ENCODE measurements at places on chromosomes 1 and 21.

GRCh38 chr1:155967341-155968050, 10.9 kb downstream of the ARHGEF2 start:
- DNase-seq, result no peak

GRCh38 chr1:247415423-247416361, at the start of gene NLRP3:
Gene NLRP3 (plus strand): TSS chr1:247416173. CDS start chr1:247418801, 2,628 bp downstream.
- peak; percentile 10 for DNase-seq

- no peak for DNase-seq
These were observed 94.1 kb upstream of the CASZ1 start for GRCh38 chr1:10890491-10891071.

- DNase-seq, result no peak
These were observed 105.9 kb downstream of the SIPA1L2 start for GRCh38 chr1:232524056-232524455.

DNA sequence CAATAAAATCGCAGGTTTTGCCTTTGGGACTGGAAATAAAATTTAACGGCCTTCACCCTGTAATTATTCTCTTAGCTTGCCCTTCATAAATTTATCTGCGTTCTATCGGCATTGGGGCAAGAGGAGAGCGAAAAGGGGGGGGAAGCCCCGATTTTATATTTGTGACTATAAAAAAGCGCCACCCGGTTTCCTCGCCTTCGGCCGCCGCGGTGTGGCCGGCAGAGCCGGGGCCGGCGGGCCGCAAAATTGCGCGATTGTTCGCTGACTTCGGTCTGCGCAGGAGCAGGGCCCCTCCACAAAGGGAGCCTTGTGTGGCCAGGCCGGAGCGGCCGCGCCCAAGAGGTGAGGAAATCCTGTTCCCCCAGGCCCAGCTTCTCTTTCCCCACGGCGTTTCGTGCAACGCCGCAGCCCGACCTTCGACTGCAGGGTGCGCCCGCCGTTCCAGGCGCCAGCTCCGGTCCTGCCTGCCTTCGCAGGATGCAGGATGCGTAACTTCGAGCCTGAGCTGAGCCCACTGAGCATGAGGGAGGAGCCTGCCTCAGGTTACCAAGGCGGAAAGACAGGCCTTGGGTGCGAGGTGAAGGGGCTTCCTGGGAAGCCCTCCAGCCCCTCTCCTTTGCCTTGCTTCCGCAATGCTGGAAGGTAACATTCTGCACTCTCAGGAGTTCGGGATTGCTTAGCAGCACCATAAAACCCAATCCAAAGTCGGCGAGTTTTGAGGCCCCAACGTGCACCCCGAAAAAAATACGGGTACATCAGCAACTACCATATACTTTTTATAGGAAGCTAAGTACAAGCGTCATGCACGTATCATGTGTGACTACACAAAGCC, 4.9 kb upstream of the TBX15 start:
- DNase-seq, result no peak

DNA sequence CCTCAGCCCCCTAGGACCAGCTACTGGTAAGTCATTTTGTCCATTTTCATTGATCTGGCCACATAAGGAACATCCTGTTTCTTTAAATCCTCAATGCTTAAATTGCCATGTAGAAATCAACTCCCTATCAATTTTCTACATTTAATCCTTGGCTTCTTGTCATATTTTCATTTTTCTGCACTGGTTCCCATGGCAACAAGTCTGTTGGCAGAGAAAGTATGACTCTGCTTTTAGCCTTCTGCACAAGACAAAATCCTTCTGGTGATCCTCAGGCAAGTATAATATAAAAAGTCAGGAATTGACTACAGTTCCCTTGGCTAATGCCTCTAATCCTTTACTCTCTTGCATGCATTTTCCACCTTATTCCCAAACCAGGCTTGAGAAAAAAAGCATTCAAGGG, 65.0 kb downstream of the LRRC40 start:
- DNase-seq, result no peak

DNA sequence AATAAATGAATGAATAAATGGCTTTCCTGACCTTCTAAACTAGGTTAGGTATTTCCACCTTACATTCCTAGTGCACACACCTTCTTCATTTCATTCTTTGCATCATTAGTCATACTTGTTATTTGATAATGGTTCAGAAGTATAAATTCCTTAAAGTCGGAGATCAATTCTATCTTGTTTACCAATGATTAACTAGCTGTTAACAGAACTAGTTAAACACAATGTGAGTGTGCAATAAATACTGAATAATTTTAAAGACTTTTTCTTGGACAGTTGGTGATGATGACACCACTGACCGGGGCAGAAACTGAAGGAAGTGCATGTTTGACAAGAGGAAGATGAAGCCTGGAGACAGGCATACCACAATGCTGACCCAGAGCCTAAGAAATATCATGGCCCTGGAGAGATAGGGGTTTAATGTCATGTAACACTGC, 207.1 kb upstream of the DEPDC1 start:
- no peak for DNase-seq

- DNase-seq, result no peak
These were observed 20.2 kb upstream of the POGZ start for GRCh38 chr1:151479462-151479861.

- no peak for DNase-seq
These were observed 21.0 kb downstream of the VTCN1 start for GRCh38 chr1:117189726-117190125.

DNA sequence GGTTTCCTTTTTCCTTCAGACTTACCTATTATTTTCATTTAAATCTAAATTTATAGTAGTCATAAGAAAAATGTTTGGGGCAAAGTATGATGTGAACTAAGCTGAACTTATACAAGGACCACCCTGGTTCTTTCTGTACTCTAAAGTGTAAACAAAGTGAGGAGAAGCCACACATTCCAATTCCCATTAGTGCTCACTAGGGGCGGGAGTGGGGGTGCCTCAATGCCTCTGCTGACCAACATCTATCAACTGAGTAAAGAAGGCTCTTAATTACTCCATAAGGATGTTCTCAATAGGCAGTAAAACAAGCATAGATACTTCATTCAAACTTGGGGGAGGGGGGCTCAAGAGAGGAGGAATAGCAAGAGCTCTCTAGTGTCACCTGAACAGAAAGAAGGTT, 151.7 kb downstream of the CDC42BPA start:
- no peak for DNase-seq

- no peak for DNase-seq
These were observed 72.2 kb downstream of the PHTF1 start for GRCh38 chr1:113686891-113687618.

DNA sequence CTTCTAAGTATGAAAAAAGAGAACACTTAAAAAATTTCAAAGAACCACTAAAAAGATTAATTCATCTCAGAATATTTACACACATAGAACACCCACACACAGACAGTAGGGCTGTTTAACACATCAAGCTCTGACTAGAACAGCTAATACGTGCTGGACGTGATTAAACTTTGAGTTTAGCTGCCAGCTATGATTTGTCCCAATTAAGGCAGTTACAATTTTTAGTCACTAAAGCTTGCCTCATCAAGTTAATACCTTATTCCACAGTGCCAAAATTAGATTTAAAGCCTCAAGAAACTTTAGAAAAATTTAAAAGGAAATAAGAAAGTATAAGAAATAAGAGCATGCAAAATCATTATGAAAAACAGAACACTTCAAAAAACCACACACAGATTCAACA, 18.9 kb downstream of the SLC16A1 start:
- DNase-seq, result no peak

- DNase-seq, result no peak
These were observed 51.8 kb downstream of the UTP25 start for GRCh38 chr1:209879539-209879938.

- no peak for DNase-seq
These were observed 68.0 kb upstream of the WDR26 start for GRCh38 chr1:224502459-224503160.

GRCh38 chr1:160550572-160551034, 27.5 kb upstream of the SLAMF6 start:
- DNase-seq, result peak; percentile 50

GRCh38 chr1:21594935-21595897, 73.9 kb downstream of the RAP1GAP start:
- no peak for DNase-seq

DNA sequence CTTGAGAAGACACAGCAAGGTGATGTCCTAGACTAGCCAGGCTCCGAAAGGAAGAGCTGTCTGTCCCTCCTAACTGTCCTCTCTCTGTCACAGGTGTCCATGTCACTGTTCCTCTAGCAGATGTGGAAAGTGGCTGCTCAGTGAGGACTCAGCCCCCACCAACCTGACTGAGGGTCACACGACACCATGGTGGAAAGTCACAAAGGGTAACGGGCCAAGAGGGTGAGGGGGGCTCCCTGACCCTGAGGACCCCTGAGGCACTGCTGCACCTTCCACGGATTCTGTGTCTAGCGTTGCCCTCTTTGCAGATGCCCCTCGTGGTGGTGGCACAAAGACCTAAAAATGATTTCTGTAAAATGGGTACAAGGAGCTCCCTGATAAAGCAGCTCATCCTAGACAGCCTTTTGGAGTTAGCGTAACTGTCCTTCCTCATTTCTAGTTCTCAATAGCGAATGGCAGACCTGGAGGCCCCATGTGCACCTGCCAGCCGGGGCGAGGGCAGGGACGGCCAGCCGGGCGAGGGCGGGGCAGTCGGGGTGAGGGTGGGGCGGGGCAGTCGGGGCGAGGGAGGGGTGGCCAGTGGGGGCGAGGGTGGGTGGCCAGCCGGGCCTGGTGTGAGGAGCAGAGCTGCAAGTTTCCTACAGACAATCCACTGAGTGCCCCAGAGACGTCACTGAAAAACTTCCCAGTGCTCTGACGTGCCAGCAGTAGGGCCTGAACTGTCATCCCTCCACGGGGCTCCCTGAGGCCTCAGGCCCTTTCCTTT, 23.4 kb downstream of the POFUT2 start:
- no peak for DNase-seq

DNA sequence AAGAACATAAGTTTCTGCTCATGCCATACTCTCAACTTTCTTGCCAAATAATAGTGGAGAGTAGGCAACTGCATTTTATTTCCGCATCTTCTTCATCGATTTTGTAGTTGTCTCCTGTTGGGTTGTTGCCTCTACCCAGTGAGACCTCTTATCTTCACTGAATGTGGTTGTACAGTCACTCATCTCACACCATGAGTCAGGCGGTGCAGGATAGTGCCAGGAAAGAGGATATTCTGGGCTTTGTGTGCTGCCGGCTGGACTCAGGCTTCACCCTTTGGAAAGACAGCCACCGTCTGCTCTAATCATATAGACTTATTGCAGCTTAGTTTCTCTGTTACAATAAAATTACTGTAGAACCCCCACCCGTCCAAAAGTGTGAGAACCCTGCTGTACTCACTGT, 154.3 kb upstream of the USP24 start:
- DNase-seq, result no peak

DNA sequence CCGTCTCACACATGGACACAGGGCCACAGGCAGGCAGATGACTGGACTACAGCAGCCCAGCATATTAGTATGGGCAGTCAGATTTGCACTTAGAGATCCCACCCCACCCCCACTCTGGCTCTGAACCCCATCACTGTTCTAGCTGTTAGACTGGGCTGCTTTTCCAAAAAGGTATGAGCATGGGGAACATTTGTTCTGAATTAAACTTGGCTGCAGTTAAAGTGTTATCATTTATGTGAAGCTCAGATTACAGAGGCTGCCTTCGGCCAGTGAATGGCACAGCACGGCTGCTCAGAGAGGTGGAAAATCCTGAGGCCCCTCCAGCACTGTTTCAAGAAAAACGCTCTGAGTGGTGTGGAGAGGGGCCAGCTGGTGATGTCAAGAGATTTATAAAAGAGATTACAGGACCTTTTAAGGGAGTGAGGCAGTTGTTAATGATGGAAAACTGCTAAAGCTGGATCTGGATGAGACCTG, 6.9 kb upstream of the NOS1AP start:
- no peak for DNase-seq

DNA sequence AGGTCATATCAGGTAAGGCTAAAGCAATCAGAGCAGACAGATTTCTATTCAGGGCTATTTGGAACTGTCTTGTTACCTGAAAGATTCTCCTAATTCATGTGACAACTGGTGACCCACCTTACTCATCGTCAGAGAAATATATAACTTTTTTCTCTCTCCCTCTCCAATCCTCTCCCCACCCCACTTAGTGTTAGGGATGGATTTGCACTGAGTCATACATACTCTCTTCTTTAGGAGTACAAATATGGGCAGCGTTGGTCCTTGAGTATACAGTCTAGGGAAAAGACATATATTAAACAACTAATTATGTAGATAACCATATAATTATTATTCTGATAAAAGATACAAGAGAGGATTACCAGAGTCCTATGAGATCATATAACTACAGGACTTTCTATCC, 246.3 kb downstream of the HHIPL2 start:
- DNase-seq, result no peak

DNA sequence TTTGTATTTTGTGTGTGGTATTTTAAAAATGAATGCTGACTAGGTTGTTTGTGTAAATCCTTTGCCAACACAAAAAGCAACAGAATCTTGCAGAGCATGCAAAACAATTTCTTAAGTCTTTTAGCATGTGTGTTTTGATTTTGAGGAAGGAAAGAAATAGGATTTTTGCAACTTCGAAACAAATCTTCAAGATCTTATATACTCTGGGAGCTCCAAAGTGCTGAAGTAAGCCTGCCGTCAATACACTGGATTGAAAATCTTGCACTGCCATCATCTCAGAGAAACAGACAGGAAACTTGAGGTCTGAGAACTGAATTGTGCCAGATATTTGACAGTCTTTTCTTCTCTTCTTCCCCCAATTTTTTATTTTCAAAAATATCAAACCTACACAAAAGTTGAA, 29.3 kb upstream of the DISP1 start:
- DNase-seq, result no peak

- no peak for DNase-seq
These were observed 11.7 kb downstream of the LDLRAP1 start for GRCh38 chr1:25554886-25555752.

DNA sequence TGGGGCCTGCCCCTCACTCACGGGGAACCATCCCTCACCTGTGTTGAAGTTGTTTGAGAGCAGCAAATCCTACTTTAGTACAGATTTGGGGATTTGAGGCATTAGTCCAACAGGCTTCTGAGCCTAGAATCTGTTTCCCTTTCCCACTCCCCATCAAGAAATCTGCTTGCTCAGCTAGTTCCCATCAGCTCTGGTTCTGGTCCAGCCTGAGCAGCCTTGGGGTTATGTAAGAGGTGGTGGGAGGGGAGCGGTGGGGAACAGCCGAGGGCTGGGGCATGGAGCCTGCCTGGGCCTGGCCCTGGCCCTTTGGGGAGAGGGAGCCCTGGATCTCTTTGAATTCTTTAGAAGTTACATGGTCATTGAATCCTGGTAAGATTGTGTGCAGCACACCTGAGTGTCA, 4.1 kb downstream of the GSTM5 start:
- no peak for DNase-seq

- DNase-seq, result no peak
These were observed 45.2 kb downstream of the TMCO4 start for GRCh38 chr1:19754482-19754881.

DNA sequence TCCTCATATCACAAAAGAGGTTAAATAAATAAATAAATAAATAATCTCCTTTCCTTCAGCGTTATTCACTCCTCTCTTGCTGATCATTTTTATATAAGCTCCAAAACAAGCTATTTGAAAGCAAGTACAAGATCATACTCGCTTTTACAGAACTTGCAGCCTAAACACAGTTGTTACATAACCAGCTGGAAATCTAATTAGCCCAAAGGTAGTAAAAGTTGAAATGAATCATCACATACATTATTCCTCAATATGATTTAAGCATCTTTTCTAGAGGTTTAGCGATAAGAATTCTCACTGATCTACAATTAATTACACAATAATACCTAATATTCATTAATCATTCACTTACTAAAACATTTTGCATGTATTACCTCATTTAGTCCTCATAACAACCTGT, 160.2 kb downstream of the COP1 start:
- no peak for DNase-seq

GRCh38 chr1:183887826-183888819, 83.2 kb downstream of the RGL1 start:
- no peak for DNase-seq

GRCh38 chr1:207097871-207098324, 6.1 kb upstream of the C4BPA start:
- no peak for DNase-seq
